ENCODE measurements at places on chromosomes 11 and 22.
A peak's percentile ranks its signal among the peaks of the same experiment; 100 is the strongest.

DNA sequence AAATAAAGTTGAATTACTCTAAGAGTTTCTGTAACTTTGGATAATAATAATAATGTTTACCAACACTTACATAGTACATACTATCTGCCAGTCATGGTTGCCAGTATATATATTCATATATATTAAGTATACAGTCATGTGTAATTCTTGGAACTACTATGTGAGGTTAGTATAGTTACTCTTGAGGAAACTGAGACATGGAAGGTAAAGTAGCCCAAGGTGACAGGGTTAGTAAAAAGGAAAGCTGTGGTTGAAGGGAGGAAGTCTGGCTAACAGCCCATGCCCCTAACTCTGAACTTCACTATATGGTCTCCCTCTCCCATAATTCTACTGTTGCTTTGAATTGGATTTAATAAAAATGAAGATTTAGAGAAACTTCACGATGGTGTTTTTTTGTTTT, 24.9 kb downstream of the FDX1 start:
- DNase-seq: no peak

DNA sequence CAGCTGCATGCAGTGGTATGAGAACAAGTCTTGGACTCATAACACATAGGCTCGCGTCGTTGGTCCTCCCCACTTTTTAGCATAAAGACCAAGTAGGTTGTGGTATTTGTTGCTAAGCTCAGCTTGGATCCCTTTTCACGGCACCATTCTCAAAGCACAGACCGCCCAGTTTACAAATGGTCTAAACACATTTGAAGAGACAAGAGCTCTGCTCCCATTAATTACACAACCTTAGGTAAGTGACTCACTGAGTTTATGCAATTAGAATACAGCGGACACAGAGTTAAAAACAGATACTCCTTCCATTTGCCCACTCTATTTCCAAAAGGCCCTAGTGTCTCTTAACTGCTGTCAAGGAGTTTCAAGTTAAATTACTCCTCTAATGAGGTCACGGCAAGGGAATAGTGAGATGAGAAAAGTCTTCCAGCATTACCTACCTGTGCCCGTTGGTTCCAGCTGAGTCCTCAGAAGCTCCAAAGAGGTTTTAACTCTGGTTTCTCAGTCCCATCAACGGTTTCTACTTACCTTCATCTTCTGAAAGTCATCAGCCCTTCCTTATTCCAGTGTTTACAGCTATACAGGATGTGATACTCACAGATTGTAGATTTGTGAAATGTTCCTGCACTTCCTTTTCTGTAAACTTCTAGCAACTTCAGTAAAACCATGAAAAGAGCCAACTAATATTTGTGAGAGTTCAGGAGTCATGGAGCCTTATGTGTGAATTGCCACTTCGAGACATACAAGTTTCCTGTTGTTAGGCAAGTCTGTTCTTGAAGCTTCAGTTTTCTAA, at the start of gene MS4A6A:
MS4A6A (minus strand) TSS at position 543 of the 790 bp plus-strand sequence. CDS start 1,356 bp downstream, outside the sequence.
- DNase-seq: no peak

DNA sequence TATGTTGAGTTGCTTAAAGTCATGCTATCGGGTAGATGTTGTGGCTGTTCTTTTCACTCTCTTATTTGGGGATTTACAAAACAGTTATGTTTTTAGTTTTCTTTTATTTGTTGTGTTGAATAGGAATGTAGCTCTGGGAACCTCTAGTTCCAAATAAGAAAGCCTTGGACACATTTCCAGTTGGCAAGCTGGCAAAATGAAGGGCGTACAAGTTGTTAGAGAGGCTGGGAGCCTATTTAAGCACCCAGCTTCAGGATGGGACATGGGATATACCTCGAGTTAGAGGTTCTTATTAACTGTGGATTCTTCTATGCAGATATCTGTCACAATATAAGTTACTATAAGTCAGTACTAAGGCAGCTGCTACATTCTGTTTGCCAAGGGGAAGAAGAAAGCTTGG, 22.8 kb downstream of the PPARA start:
- no peak for DNase-seq

GRCh38 chr11:20452585-20452984, 65.1 kb downstream of the PRMT3 start:
- no peak for DNase-seq

GRCh38 chr11:126310200-126310991, 6.5 kb downstream of the DCPS start:
- no peak for DNase-seq

GRCh38 chr11:61918251-61918937, 1.0 kb upstream of the RAB3IL1 start:
- no peak for DNase-seq

DNA sequence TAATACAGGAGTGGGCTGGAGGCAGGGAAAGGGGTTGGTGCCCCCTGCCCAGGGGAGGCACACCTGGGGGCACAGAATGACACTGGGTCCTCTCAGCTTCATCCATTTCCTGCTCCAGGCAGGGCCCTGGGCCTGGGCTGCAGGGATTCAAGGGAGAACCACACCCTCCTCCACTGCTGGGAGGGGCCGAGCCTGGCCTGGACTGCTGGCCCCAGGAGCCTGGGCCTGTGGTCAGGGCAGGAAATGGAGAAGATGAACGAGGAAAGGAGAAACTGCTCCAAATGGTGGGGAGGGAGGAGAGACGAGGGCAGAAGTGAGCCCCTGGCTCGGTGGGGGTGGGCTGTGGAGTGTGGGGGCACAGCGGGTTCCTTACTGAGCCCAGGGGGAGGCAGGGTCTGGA, 38.1 kb upstream of the KCNQ1OT1 start:
- DNase-seq: no peak

- no peak for DNase-seq
These were observed 106.5 kb downstream of the NAV2 start for GRCh38 chr11:19819148-19819547.

GRCh38 chr11:45725776-45726492, 60.5 kb upstream of the CHST1 start:
- DNase-seq: no peak

- DNase-seq: no peak
These were observed 12.3 kb upstream of the ASPHD2 start for GRCh38 chr22:26416670-26417276.

- DNase-seq: no peak
These were observed 31.8 kb downstream of the DLG2 start for GRCh38 chr11:85595285-85595884.

GRCh38 chr11:71383461-71383860, 64.7 kb downstream of the DHCR7 start:
- no peak for DNase-seq

DNA sequence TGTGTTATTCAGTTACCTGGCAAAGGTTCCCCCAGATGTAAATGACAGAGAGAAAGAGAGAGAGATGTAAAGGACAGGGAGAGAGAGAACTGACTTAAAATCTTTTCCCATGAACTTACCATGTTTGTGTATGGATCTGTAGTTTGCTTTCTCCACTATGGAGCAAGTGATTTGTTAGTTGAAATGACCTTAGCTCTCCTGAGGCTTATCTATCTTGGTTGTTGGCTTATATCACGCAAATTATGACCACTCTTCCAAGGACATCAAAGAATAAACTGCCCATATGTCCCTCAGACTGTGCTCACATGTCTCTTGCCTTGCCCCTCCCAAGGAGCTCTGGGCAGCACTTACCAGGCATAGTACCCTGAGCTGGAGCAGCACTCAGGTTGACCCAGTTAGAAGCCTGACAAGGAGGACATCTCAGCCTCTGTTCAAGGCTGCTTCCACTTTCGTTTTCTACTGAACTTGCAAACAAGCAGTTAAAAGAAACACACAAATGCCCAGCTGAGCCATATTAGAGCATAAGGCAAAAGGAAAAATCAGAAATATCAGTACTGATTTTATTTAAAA, 95.3 kb upstream of the RCN1 start:
- no peak for DNase-seq

- DNase-seq: peak; percentile 3
These were observed 318.7 kb downstream of the BUD13 start for GRCh38 chr11:116454020-116454645.

DNA sequence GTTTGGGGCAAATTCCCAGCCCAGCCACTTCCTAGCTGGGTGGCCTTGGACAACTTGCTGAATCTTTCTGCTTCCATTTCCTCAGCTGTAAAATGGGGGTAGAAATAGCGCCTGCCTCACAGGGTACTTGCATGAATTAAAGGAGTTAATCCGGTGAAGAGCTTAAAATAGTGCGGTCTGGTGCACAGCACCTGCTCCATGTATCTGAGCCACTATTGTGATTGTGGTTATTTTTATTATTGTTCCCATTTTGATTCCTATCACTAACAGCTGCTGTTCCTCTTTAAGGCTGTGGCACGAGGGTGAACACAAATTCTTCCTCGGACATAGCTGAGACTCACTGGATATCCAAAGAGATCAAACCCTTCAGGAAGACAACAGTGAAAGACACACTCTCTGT, 46.9 kb upstream of the TP53I11 start:
- DNase-seq: no peak

DNA sequence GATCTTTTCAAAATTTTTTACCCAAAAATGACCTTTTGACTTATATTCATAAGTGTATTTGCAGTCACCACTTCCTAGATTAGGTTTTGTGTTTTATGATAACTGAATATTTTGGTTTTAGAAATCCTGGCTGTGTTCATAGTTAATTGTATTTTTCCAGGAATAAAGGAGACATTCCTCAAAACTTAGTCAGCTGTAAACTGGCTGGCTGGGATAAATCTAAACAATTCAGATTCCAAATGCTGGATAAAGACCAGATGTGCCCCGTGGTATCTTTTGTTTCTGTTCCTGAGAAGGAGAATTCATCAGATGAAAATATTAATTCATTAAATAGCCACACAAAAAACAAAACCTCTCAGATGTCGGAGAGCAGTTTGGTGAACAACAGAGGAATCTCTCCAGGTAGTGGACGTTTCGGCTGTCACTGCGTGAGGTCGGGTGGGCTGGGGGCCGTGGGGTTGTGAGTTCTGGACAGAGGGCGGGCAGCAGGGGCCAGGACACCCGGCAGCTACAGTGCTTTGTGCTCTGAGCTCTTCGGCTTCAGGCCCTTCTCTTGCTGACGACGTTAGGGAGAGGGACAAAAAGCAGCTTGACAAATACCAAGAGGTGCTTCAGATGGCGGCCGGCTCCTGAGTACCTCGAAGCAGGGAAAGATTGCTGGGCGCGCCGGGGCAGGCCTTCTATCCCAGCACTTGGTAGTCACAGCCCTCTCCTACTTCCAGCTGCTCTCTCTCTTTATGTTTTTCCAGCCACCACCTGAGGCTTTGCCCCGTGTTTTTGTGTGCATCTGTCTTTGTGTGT, 24.6 kb downstream of the MOV10L1 start:
- DNase-seq: no peak
